ENCODE measurements at places on chromosomes 5 and 9. TPM values are rescaled to one million over a fixed set of nuclear protein-coding genes. Genes with fewer than 3 reads are reported as not detected.

The MLLT3 gene
- total RNA-seq, result 25.7 TPM

The KCNV2 gene
- total RNA-seq, result not detected

The EMB gene
- 11.9 TPM for total RNA-seq

The GFPT2 gene
- total RNA-seq, result 3.5 TPM

The PLAC8L1 gene
- total RNA-seq, result not detected

The DMAC1 gene
- 18.4 TPM for total RNA-seq

The INSYN2B gene
- total RNA-seq, result not detected

The CAVIN4 gene
- 0.55 TPM for total RNA-seq

The SKP1 gene
- total RNA-seq, result 18.1 TPM

The PCDHGA12 gene
- 2.4 TPM for total RNA-seq

The LCN10 gene
- total RNA-seq, result 25.5 TPM

The MLANA gene
- not detected for total RNA-seq

The ATP10B gene
- total RNA-seq, result 71.8 TPM

The TNFSF8 gene
- 5.3 TPM for total RNA-seq

The PCDHB9 gene
- total RNA-seq, result 0.45 TPM

The TOR1A gene
- 6.4 TPM for total RNA-seq

The NFIB gene
- 148 TPM for total RNA-seq

Measured in stomach (tissue), 19 donors.